A549 treated with CpdA at 1 μM for 4 hours (cell line): ENCODE measurements at places on chromosomes 11 and 22. TPM values are rescaled to one million over a fixed set of nuclear protein-coding genes. Genes with fewer than 3 reads are reported as not detected.

LARGE2 gene
- 1.4 to 3.1 TPM (median 2.9 TPM) in 5 replicates for total RNA-seq

C22orf23 gene
- 0.14 to 0.36 TPM (median 0.28 TPM) in 5 replicates for total RNA-seq

TSSK2 gene
- total RNA-seq, result not detected in 5 replicates

GGTLC3 gene
- total RNA-seq, result not detected in 5 replicates

MMP11 gene
- 0.09 to 0.18 TPM (median 0.12 TPM) in 4 of 5 replicates, not detected in the other for total RNA-seq

APOA4 gene
- total RNA-seq, result not detected in 5 replicates

ACO2 gene
- total RNA-seq, result 45.2 to 48.6 TPM (median 47.0 TPM) in 5 replicates

KLHL35 gene
- total RNA-seq, result 0.64 to 1.4 TPM (median 1.1 TPM) in 5 replicates

OR5AS1 gene
- total RNA-seq, result not detected in 5 replicates

ALX4 gene
- total RNA-seq, result 4.7 to 6.7 TPM (median 6.0 TPM) in 5 replicates

SYCE3 gene
- 0.25 to 0.75 TPM (median 0.46 TPM) in 3 of 5 replicates, not detected in the others for total RNA-seq

ZNF70 gene
- total RNA-seq, result 0.86 to 1.2 TPM (median 1.0 TPM) in 5 replicates

PANX2 gene
- 6.2 to 7.7 TPM (median 7.0 TPM) in 5 replicates for total RNA-seq

CARD18 gene
- total RNA-seq, result not detected in 5 replicates

OR2D2 gene
- not detected in 5 replicates for total RNA-seq

MYEOV gene
- total RNA-seq, result 99.6 to 113 TPM (median 112 TPM) in 5 replicates

TLCD5 gene
- total RNA-seq, result 5.5 to 8.1 TPM (median 7.3 TPM) in 5 replicates

MRGPRG gene
- total RNA-seq, result not detected in 5 replicates

MFNG gene
- 1.5 to 3.2 TPM (median 2.5 TPM) in 5 replicates for total RNA-seq

FERMT3 gene
- 1.6 to 4.1 TPM (median 2.1 TPM) in 5 replicates for total RNA-seq

TEAD1 gene
- 40.2 to 66.6 TPM (median 57.6 TPM) in 5 replicates for total RNA-seq

ARHGAP42 gene
- 6.3 to 8.8 TPM (median 7.3 TPM) in 5 replicates for total RNA-seq

CHRNA10 gene
- total RNA-seq, result 0.52 to 1.5 TPM (median 1.1 TPM) in 5 replicates

ATXN10 gene
- total RNA-seq, result 108 to 120 TPM (median 111 TPM) in 5 replicates
